ENCODE measurements at places on chromosomes 3 and 15. TPM values are rescaled to one million over a fixed set of nuclear protein-coding genes. Genes with fewer than 3 reads are reported as not detected.

GNL3 gene
- total RNA-seq, result 35.2 TPM

LTF gene
- 53.5 TPM for total RNA-seq

KLHL40 gene
- total RNA-seq, result not detected

CILP gene
- 10.2 TPM for total RNA-seq

UBL7 gene
- 40.2 TPM for total RNA-seq

PIAS1 gene
- total RNA-seq, result 73.1 TPM

ALPK3 gene
- 14.0 TPM for total RNA-seq

- H3K27ac ChIP-seq, result no peak overlapping the region
- DNase-seq, result no peak
- no peak overlapping the region for H3K4me3 ChIP-seq
- no peaks in the 10 kb centered on the region for H3K27me3 ChIP-seq
Measured at GRCh38 chr3:14891135-14892132, 55.9 kb upstream of the NR2C2 start.

DNA sequence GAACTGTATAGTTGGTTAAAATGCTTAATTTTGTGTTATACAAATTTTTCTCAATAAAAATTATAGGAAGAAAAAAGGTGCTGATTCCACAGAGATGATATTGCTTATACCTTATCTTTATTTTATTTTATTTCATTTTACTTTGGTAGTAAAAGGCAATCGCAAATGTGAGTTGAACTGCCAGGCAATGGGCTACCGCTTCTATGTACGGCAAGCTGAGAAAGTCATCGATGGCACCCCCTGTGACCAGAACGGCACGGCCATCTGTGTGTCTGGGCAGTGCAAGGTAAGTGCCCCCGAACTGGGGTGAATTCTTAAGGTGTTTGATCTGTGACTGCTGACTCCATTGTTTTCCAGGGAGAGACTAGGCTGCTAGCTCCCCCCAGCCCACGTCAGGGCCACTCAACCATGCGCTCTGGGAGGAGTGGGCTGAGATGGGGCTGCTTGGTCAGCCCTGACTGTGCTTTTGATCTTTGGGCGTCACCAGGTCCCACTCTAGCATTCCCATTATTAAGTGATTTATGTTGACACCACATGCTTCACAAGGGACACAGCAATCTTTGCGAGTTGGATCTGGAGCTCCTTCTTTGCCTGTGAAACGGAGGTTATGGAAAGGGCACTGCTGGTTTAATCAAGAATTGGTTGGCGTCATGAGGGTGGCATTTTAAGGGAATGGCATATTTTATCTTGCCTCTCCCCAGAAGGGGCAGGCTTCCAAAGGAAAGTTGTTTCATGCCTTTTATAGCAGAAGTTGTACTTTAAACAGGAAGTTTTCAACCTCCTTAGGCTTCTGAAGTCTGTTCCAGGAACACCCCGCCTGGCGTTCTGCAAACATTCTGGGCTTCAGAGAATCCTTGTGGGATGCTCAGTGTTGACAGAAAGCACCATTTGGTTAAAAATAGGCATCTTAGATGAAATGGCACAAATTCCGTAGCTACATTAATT, 296.5 kb downstream of the THSD4 start:
- peak; percentile 76 for DNase-seq
- no peaks in the 10 kb centered on the region for H3K36me3 ChIP-seq
- peak overlapping the region; percentile 83 for H3K27ac ChIP-seq
- H3K4me1 ChIP-seq, result peaks cover 54% of the 10 kb centered on the region
- H3K27me3 ChIP-seq, result no peaks in the 10 kb centered on the region

GRCh38 chr3:124569761-124570160, 160.5 kb upstream of the UMPS start:
- H3K27me3 ChIP-seq, result no peaks in the 10 kb centered on the region
- H3K27ac ChIP-seq, result no peak overlapping the region
- no peak for DNase-seq
- H3K4me3 ChIP-seq, result no peak overlapping the region
- H3K36me3 ChIP-seq, result no peaks in the 10 kb centered on the region

DNA sequence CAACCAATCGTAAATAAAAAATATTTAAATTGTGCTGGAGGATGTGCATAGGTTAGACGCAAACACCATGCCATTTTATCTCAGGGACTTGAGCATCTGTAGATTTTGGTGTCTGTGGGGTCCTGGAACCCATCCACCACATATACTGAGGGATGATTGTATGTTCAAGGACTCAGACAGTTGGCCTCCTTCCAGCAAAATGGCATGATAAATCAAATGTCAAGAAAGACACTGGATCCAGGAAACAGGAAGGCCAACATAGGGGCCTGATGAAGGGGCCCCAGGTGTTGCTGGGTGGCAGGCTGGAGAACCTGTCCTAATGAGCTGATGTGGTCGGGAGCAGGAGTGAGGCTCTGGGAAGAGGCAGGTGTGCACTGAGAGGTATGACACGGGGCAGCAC, 289.5 kb downstream of the GABRG3 start:
- no peak overlapping the region for H3K4me3 ChIP-seq
- H3K4me1 ChIP-seq, result no peaks in the 10 kb centered on the region
- H3K27ac ChIP-seq, result no peak overlapping the region
- DNase-seq, result no peak
- H3K27me3 ChIP-seq, result no peaks in the 10 kb centered on the region
- no peaks in the 10 kb centered on the region for H3K36me3 ChIP-seq

DNA sequence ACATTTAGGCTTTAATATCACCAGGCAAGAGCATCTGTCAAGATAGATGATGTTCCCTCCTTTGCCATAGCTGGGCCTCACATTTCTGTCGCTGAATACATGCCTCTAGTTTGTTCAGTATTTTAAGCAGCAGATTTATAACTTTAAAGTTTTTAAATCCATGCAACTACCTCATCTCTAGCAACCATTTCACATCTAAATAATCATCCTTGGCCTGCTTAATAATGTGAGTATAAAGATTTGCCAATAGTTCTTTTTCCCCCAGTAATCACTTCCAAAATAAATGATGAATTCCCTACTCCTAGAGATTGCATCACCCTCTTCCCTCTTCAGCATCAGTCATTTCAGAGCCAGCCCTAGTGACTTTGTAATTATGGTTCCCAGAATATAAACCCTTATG, 36.2 kb upstream of the FILIP1L start:
- no peak overlapping the region for H3K27ac ChIP-seq
- no peaks in the 10 kb centered on the region for H3K27me3 ChIP-seq
- no peak overlapping the region for H3K4me3 ChIP-seq
- no peaks in the 10 kb centered on the region for H3K4me1 ChIP-seq
- no peak for DNase-seq
- H3K36me3 ChIP-seq, result no peaks in the 10 kb centered on the region

- no peaks in the 10 kb centered on the region for H3K36me3 ChIP-seq
- H3K4me1 ChIP-seq, result peaks cover 10% of the 10 kb centered on the region
- H3K4me3 ChIP-seq, result peak overlapping the region; percentile 72
- DNase-seq, result no peak
- H3K27ac ChIP-seq, result peak overlapping the region; percentile 87
Measured at GRCh38 chr3:125916376-125916978, 52.5 kb upstream of the ROPN1B start.

GRCh38 chr3:18868911-18869689, 279.2 kb upstream of the KCNH8 start:
- H3K27ac ChIP-seq, result no peak overlapping the region
- H3K4me3 ChIP-seq, result no peak overlapping the region
- no peaks in the 10 kb centered on the region for H3K4me1 ChIP-seq
- no peak for DNase-seq

DNA sequence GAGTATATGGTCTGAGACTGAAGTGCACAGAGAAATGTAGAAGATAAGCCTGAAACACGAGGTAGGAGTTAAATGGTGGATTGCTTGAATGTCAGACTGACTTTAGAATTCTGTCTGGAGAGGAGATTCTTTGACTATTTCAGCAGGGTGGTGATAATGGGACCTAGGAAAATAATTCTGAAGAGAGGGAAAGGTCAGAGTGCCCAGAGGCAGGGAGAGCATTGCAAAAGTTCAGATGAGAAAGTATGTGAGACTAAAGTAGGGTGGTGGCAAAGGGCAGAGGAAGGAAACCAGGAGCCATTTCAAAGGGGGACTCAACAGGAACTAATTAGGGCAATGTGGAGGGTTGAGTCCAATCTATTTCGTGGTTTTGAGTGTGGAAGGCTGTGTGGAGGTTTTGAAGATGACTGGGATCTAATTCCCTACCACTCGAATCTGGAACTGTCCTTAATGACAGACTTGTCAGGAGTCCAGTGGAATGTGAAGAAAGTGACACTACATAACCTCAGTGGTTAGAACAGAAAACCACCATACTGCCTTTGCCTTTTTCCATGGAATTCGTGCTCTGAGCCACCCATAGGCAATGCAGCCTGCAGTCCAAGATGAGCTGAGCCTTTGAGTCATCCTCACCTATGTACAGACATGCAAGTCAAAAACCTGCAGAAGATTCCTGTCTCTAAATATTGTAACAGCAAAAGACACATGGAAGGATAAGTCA, 16.1 kb downstream of the CPOX start:
- no peak for DNase-seq
- peaks cover 43% of the 10 kb centered on the region for H3K36me3 ChIP-seq
- no peak overlapping the region for H3K4me3 ChIP-seq

- H3K4me1 ChIP-seq, result no peaks in the 10 kb centered on the region
- no peak for DNase-seq
- H3K36me3 ChIP-seq, result no peaks in the 10 kb centered on the region
- H3K4me3 ChIP-seq, result no peak overlapping the region
- H3K27ac ChIP-seq, result no peak overlapping the region
Measured at GRCh38 chr3:102248981-102249705, 185.7 kb upstream of the ZPLD1 start.

GRCh38 chr3:10265833-10266232, 17.6 kb downstream of the TATDN2 start:
- DNase-seq, result no peak
- peaks cover 7% of the 10 kb centered on the region for H3K4me1 ChIP-seq
- no peak overlapping the region for H3K4me3 ChIP-seq

All from lower lobe of right lung (tissue), 2 donors.